ENCODE measurements at places on chromosomes 4 and X. TPM values are rescaled to one million over a fixed set of nuclear protein-coding genes. Genes with fewer than 3 reads are reported as not detected.
A peak's percentile ranks its signal among the peaks of the same experiment; 100 is the strongest.

- peaks cover 4% of the 10 kb centered on the region for H3K4me1 ChIP-seq
- peak; percentile 59 for DNase-seq
- no peaks in the 10 kb centered on the region for H3K27me3 ChIP-seq
- no peak overlapping the region for H3K4me3 ChIP-seq
- no peaks in the 10 kb centered on the region for H3K36me3 ChIP-seq
These were observed 10.5 kb downstream of the PTTG2 start for GRCh38 chr4:37970702-37971101.

- H3K27ac ChIP-seq: peak overlapping the region; percentile 61
- H3K4me1 ChIP-seq: peaks cover 62% of the 10 kb centered on the region
- H3K4me3 ChIP-seq: peak overlapping the region; percentile 95
- H3K27me3 ChIP-seq: no peaks in the 10 kb centered on the region
- H3K36me3 ChIP-seq: no peaks in the 10 kb centered on the region
These were observed 3.2 kb downstream of the KLHL2 start for GRCh38 chr4:165210566-165210965.

- no peaks in the 10 kb centered on the region for H3K27me3 ChIP-seq
- H3K27ac ChIP-seq: no peak overlapping the region
- H3K4me1 ChIP-seq: peaks cover 14% of the 10 kb centered on the region
- DNase-seq: peak; percentile 32
These were observed 65.0 kb upstream of the IL15 start for GRCh38 chr4:141571362-141571761.

DNA sequence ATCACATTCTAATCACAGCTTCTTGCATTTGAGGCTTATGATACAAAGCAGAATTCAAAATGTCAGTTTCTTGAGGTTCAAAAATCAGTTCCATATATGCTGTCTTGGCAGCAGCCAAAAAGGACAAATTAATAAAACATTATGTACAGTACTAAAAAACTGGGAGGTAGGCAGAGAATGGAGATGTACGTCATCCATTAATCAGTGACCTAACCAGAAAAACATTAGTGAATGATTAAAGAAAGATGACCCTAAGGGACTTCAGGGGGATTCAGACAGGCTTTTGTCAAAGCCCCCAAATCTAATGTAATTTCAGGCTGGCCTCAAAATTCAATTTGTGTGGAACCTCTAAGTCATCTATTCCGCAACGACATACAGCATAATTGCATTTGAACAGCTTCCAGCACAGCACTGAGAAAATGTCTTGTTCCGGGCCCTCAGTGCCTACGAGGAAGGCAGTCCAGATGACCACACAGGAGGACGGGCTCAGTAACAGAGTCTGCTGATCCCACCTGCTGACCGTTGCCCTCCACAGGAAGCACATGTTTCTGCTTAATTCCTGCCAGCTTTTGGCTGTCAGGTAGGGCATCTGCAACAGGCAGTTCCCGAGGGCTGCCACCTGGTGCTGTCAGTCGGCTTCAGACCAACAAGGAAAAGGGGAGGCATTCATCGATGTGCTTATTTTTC is 83.8 kb upstream of the HHIP start:
- H3K36me3 ChIP-seq: no peaks in the 10 kb centered on the region
- no peak overlapping the region for H3K4me3 ChIP-seq
- DNase-seq: no peak
- H3K27ac ChIP-seq: no peak overlapping the region

DNA sequence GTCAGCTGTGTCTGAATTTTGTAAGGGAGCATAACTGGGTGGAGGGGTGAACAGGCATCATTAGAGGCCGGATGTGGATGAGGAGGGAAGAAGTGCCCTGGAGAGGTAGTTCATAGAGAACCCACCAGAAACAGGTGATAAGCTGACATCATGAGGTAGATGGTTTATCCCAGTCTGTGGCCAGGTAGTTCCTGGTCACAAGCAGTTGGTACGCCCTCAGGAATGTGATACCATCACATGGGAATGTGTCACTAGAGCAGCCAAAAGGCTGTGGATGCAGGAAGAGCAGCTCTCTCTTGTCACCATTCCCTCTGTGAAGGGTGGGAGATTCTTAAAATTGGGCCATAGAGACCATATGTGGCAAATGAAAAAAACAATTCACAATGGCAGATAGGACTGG is 21.9 kb downstream of the MSN start:
- peaks cover 36% of the 10 kb centered on the region for H3K4me1 ChIP-seq
- H3K36me3 ChIP-seq: peaks cover 6% of the 10 kb centered on the region
- peak; percentile 55 for DNase-seq
- no peak overlapping the region for H3K4me3 ChIP-seq
- peak overlapping the region; percentile 62 for H3K27ac ChIP-seq

- no peaks in the 10 kb centered on the region for H3K36me3 ChIP-seq
- H3K27me3 ChIP-seq: no peaks in the 10 kb centered on the region
- no peak for DNase-seq
- no peak overlapping the region for H3K4me3 ChIP-seq
These were observed 85.9 kb downstream of the UGT8 start for GRCh38 chr4:114684462-114684861.

- no peaks in the 10 kb centered on the region for H3K4me1 ChIP-seq
- DNase-seq: no peak
- no peak overlapping the region for H3K27ac ChIP-seq
- no peaks in the 10 kb centered on the region for H3K36me3 ChIP-seq
These were observed 83.1 kb downstream of the GRIA3 start for GRCh38 chrX:123267220-123267619.

DNA sequence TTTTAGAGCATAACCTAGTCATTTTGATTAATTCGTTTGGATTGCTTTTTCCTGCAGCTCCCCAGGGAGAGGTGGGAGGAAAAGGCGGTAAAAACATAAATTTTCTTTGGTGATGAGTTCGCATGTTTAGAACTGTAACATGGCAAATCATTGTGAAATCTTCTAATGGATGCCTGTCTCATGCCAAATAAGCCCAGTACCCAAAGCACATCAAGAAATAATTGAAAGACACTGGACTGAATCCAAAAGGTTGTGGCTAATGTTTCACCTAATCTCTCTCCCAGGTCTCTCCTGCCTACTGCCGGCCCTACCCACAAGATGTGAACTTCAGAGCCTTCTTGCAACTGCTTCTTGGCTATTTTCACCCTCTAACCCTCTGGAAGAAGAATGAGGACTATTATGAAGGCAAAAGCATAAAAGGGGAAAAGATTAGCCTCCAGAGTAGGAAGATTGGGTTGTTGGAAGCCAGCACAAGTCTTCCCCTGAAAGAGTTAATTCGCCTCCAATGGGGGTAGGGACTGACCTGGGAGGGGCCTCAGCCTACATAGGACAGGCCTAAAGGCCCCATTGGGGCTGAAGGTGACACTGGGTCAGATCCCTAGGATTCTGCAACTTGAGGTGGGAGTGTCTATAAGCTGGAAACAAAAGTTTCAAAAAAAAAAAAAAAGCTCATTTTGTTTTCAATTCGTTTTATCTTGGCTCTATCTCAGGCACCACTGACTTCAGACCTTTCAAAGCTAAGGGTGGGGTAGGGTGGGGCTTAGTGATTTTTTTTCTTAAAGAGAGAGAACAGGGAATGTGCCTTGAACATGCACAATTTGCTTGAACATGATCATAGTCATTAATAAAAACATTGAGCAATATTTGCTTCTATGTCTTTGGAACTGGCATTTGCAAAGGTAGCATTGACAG is 278.6 kb upstream of the KLF3 start:
- H3K27me3 ChIP-seq: no peaks in the 10 kb centered on the region
- H3K27ac ChIP-seq: no peak overlapping the region
- H3K4me1 ChIP-seq: no peaks in the 10 kb centered on the region
- no peak for DNase-seq
- no peaks in the 10 kb centered on the region for H3K36me3 ChIP-seq

DNA sequence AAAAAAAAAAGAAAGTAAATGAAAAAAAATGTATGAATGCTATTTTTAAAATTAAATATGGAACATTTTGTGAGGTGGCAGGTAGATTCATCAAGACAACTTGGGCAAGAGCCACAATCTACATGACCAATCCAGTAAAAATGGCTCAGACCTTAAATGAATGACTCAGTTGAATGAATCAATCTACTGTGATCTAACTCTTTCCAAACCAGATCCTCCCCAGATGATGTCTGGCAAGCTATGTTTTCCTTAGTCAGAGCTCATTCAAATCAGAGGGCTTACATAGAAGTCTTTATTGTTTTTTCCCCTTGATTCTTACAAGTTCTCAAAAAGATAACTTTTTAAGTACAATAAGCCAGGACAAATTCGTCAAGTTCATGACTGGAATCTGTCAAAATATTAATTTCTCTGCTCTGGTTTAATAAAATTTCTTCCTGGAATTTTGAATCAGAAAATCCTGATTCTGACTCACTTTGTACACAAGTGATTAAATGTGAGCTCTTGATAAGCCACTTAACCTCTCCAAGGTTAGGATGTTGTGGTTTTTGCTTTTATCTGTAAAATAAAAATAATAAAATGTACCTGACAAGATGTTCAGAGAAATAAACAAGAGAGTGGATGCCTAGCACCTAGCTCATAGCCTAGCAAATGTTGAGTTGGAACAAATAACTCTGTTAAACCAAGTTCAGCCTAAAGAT is 105.6 kb upstream of the SMIM31 start:
- H3K27me3 ChIP-seq: no peaks in the 10 kb centered on the region
- H3K4me3 ChIP-seq: peak overlapping the region; percentile 44
- H3K4me1 ChIP-seq: peaks cover 11% of the 10 kb centered on the region
- no peaks in the 10 kb centered on the region for H3K36me3 ChIP-seq
- H3K27ac ChIP-seq: peak overlapping the region; percentile 98

DNA sequence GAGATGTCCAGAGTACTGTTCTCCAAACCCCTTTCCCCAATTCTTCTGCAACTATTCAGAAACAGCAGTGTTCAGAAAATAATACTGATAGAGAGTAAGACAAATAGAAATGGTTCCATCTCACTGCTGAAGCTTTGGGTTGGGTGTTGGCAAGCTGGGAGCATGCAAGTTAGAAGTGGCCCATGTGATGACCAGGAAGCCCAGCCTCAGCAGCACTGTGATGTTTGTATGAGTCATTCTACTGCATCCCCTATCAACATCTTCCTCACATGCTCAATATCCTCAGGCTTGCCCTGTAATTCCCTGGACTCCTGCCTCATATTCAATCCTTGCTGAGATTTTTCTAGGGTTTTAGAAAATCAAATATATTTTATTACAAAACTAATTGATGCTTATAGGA is 96.5 kb downstream of the CHRDL1 start:
- H3K4me3 ChIP-seq: no peak overlapping the region
- H3K27ac ChIP-seq: no peak overlapping the region
- no peaks in the 10 kb centered on the region for H3K36me3 ChIP-seq
- DNase-seq: no peak
- peaks cover 3% of the 10 kb centered on the region for H3K27me3 ChIP-seq

GRCh38 chr4:166460769-166461550 is 587.9 kb downstream of the TLL1 start:
- peak overlapping the region; percentile 51 for H3K27ac ChIP-seq
- no peak overlapping the region for H3K4me3 ChIP-seq
- H3K27me3 ChIP-seq: no peaks in the 10 kb centered on the region
- peaks cover 18% of the 10 kb centered on the region for H3K4me1 ChIP-seq

- H3K4me1 ChIP-seq: no peaks in the 10 kb centered on the region
- DNase-seq: no peak
- no peaks in the 10 kb centered on the region for H3K36me3 ChIP-seq
These were observed 127.1 kb downstream of the CHIC2 start for GRCh38 chr4:53937327-53937726.

- H3K4me3 ChIP-seq: no peak overlapping the region
- no peaks in the 10 kb centered on the region for H3K36me3 ChIP-seq
- DNase-seq: no peak
- no peak overlapping the region for H3K27ac ChIP-seq
- H3K4me1 ChIP-seq: no peaks in the 10 kb centered on the region
- H3K27me3 ChIP-seq: no peaks in the 10 kb centered on the region
These were observed 592.4 kb downstream of the GLUD2 start for GRCh38 chrX:121639781-121640180.

DNA sequence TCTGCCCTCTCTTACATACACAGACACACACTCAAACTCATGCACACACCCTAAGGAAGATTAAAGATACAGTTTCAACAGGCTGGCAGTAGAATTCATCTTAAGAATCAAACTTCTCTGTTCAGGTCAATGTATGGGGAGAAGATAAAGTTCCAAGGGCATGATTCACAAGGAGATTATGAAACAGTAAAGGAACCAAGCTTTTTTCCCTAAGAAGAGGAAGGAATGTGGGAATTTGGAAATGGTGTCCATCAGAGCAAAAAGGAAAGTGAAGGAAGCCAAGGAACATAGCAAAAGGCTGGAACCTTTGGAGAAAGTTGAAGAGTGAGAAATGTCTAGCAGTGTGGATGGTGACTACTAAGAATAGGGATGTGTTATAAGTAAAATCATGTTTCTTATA is 191.0 kb upstream of the NPY2R start:
- no peaks in the 10 kb centered on the region for H3K27me3 ChIP-seq
- no peak overlapping the region for H3K4me3 ChIP-seq
- H3K4me1 ChIP-seq: no peaks in the 10 kb centered on the region
- H3K27ac ChIP-seq: no peak overlapping the region
- H3K36me3 ChIP-seq: no peaks in the 10 kb centered on the region
- DNase-seq: no peak

DNA sequence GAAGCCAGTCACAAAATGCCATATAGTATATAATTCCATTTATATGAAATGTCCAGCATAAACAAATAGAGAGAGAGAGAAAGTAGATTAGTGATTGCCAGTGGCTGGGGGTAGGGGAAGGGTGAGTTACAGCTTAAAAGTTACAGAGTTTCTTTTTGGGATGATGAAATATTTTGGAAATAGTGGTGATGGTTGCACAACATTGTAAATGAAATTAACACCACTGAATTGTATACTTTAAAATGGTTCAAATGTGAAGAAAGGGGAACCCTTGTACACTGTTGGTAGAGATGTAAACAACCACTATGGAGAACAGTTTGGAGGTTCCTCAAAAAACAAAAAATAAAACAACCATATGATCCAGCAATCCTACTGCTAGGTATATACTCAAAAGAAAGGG is 131.2 kb upstream of the GPC4 start:
- H3K36me3 ChIP-seq: no peaks in the 10 kb centered on the region
- H3K4me3 ChIP-seq: no peak overlapping the region
- H3K27ac ChIP-seq: no peak overlapping the region
- DNase-seq: no peak
- H3K27me3 ChIP-seq: no peaks in the 10 kb centered on the region
- peaks cover 18% of the 10 kb centered on the region for H3K4me1 ChIP-seq

GRCh38 chrX:57104921-57105398 is 16.4 kb downstream of the SPIN2B start:
- H3K27ac ChIP-seq: no peak overlapping the region
- H3K36me3 ChIP-seq: no peaks in the 10 kb centered on the region
- no peak overlapping the region for H3K4me3 ChIP-seq
- H3K27me3 ChIP-seq: no peaks in the 10 kb centered on the region
- DNase-seq: no peak

GRCh38 chrX:51803833-51804232 is 60.6 kb downstream of the GSPT2 start:
- peak overlapping the region; percentile 94 for H3K4me3 ChIP-seq
- no peak overlapping the region for H3K27ac ChIP-seq
- no peaks in the 10 kb centered on the region for H3K27me3 ChIP-seq
- H3K4me1 ChIP-seq: peaks cover 7% of the 10 kb centered on the region
- peaks cover 5% of the 10 kb centered on the region for H3K36me3 ChIP-seq

The KLHL8 gene
- total RNA-seq: 12.7 TPM

The GPRASP1 gene
- total RNA-seq: 2.5 TPM

The FAM149A gene
- total RNA-seq: 0.22 TPM

The IL2 gene
- not detected for total RNA-seq

The CCKAR gene
- not detected for total RNA-seq

The TMEM150C gene
- total RNA-seq: 0.58 TPM

The FREM3 gene
- not detected for total RNA-seq

The SMIM31 gene
- total RNA-seq: not detected

The CD38 gene
- total RNA-seq: not detected

Data from PC-3 (cell line).